Muscle of leg (tissue), 16 donors: ENCODE measurements at places on chromosomes 13 and 19.
A peak's percentile ranks its signal among the peaks of the same experiment; 100 is the strongest.

- no peak for DNase-seq
Observed at GRCh38 chr19:4012092-4012974, 4.8 kb downstream of the PIAS4 start.

DNA sequence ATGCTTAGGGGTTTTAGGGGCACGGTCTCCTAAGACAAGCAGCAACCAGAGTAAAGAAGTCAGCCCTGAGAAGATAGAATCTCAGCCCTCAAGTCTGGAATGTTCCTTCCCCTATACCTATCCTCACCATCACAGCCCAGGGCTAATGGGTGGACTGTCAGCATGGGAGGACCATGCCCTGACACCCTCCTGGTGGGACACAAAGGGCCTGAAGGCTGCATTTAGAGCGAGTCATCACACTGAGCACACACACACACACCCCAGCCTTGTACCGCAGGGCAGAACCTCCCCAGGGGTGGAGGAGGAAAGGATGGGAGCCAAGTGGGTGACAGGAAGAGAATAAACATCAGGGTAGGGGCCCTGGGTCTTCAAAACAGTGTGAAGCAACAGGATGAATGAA lies 174.8 kb upstream of the SERP2 start:
- DNase-seq = no peak

DNA sequence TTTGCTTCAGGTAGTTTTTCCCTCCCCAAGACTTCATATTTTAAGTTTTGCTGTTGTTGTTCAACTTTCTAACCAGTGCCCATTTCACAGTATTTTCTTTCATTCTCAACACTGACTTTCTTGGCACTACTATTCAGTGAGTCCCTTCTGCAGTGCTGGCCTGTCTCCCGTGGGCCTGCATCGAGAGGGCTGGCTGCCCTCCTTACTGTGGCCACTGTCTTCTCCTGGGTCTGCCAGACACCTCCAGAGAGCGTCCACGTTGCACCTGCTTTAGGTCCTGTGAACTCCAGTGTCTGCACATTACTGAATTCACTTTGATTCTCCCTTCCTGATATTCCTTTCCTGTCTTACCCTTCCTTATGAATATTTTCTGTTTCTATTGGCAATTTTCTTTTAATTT lies 27.3 kb downstream of the COL4A1 start:
- DNase-seq = no peak

DNA sequence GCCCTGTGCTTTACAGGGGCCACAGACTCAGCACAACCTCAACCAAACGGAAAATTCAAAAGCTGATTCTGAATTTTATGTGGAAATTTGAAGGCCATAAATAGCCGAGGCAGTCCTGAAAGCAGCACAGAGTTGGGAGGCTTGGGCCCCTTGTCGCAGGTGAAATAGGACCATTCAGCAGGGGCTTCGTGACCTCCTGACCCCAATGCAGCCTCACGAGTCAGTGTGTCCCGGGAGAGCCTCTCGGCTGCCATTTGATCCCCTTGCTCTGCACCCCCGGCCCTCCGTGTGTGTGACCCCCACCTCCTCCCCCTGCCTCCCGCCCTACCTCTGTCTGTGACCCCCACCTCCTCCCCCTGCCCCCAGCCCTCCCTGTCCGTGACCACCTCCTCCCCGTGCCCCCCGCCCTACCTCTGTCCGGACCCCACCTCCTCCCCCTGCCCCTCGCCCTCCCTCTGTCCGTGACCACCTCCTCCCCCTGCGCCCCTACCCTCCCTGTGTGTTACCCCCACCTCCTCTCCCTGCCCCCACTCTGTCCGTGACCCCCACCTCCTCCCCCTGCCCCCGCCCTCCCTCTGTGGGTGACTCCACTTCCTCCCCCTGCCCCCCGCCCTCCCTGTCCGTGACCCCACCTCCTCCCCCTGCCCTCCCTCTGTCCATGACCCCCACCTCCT lies 41.7 kb upstream of the TFDP1 start:
- no peak for DNase-seq

DNA sequence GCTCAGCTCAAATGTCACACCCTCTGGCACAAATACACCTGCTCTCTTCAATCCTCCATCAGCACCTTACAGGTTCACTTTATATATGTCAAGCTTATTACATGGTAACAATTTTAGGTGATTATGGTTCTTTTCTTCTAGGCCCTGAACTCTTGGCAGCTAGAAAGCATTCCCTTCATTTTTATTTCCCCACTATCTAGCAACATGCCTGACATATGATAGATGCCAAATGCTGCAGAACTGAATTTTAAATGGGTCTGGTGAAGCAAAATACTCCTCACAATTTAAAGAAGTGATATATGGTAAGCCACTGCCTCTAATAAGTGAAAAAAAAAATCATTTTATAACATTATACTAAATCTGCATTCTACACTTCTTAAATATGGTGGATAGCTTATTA lies 95.2 kb downstream of the USP12 start:
- no peak for DNase-seq

- DNase-seq = peak; percentile 76
Observed at GRCh38 chr13:100650326-100650725, 24.3 kb downstream of the TMTC4 start.
